ENCODE measurements at places on chromosomes 3 and 15.

GRCh38 chr3:190862209-190863118, at the start of gene GMNC:
TSS of gene GMNC (minus strand) at chr3:190862694. CDS start at chr3:190862615, 79 bp downstream.
- DNase-seq = peak; percentile 76

GRCh38 chr3:50239649-50240048, 3.6 kb downstream of the GNAI2 start:
- DNase-seq = no peak

DNA sequence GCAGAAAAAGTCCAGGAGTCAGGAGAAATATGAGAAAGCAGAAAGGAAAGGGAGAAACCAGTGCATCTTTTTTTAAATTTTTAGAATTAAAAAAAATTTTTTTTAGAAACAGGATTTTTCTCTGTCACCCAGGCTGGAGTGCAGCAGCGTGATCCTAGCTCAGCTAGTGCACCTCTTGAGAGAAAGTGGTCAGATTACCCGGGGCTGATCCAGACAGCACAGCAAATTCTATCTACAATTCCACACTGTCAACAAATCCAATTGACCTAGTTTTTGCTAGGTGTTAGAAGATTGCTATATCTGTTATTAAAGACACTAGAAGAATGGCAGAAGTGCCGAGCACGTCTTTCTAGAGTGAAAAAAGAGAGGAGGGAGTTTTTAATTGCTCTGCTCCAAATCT, 117.3 kb downstream of the RFTN1 start:
- DNase-seq = no peak

- DNase-seq = no peak
These were observed 29.8 kb upstream of the FAM98B start for GRCh38 chr15:38424101-38424552.

DNA sequence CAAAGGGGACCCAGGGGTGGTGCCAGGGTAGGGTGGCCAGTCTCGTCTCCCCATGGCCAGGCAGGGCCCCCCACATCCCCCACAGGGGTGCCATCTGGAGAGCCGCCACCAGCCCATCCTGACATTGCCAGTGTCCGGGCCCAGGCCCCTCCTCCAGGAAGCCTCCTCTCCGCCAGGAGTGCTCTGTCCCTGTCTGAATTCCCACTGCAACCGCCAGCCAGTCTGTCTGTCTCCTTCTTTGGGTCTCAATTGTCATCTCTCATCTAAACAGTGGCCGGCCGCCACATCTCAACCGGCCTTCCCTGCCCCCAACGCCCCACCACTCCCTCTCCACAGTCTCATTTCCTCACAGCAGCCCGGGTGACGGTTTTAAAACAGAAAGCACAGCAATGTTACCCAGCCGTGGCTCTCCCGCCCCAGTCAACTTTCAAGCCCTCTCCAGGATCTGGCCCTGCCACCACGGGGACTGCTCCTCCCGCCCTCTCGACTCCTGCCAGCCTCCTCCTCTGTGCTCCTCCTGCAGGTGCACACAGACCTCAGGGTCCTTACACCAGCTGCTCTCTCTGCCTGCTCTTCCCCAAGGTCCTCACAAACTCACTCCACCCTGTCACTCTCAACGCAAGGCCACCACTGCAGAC, 57.0 kb downstream of the IQSEC1 start:
- no peak for DNase-seq

DNA sequence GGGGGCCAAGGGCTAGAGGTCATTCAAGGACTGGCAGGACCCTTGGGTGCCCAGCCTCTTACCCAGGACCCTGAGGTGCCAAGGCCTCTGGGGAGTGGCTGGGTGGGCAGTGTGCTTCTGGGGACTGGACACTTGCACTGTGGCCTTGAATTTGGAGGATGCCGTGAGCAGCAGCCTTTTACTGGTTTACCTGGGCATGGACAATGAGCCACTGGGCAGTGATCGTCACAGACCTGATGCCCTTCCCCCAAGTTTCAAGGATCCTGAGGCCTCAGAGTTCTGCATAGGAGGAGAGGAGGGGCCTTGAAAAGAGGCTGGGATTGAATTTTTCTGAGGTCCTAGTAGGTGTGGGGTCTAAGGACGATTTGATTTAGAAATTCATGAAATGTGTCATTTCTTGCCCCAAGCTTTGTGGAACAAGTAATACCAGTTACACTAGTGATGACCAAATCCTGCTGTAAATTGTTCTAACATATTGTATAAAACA, 146.1 kb upstream of the TPM1 start:
- no peak for DNase-seq

GRCh38 chr15:39918688-39919385, 1.2 kb downstream of the GPR176 start:
- peak; percentile 53 for DNase-seq

- DNase-seq = no peak
These were observed 300.8 kb downstream of the ZBTB20 start for GRCh38 chr3:114846252-114846651.

- DNase-seq = peak; percentile 63
These were observed 198.1 kb downstream of the MBNL1 start for GRCh38 chr3:152466784-152467183.

- no peak for DNase-seq
These were observed 3.7 kb downstream of the DLL4 start for GRCh38 chr15:40932649-40933516.

GRCh38 chr3:188152660-188153436, 1.1 kb upstream of the LPP start:
- DNase-seq = peak; percentile 71

- no peak for DNase-seq
These were observed 132.7 kb upstream of the RAP2B start for GRCh38 chr3:153029350-153029749.

DNA sequence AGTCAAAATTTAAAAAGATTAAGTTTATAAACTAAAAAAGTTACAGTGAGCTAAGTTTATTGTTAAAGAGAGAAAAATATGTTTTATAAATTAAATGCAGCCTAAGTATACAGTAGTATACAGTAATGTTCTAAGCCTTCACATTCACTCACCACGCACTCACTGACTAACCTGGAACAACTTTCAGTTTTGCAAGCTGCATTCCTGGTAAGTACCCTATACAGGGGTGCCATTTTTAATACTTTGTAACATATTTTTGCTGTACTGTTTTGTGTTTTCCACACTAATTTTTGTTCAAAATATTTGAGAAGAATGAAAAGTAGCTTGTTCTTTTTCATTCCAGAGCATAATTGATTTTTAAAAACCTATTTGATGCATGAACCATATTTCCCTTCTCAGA, 524.9 kb downstream of the RBMS3 start:
- DNase-seq = no peak

DNA sequence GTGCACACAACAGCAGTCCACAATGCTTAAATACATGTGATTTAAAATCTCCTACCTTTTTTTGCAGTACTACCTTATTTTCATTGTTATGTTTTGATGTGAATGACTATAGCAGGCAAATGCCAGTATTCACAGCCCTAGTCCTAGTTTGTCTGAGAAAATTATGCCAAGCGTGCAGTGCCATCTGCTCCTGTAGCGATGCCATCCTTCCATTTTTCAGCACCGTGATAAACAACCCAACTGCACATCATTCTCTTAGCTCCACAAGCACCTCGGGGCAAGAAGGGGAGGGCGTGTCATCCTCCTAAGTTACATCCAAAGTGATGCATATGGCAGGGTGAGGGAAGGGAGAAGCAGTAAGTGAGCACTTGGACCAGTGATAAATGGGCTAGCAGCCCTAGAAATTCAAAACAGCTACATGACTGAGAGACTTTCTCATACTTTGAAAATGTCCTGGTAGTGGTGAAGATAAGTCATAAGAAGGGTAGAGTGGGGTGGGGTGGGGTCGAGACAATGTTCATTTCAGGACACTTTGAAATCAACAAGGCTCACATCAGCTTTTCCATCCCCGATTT, 198.8 kb downstream of the LSAMP start:
- no peak for DNase-seq

DNA sequence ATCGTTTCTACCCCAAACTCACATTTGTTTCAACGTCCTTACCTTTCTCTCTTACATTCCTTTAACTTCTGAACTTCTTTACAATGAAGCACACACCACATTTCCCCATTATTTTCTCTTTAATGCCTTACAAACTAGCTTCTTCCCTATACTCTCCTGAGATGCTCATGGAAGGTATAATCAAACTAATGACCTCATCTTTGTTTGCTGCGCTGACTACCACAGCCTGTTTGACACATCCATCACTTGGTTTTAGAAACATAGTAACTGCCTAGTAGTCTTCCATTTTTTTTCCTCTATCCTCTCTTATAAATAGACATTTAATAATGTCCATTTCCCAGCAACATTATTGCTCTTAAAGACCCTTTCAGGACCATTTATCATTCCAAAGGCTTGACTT, 230.5 kb upstream of the LRTM1 start:
- DNase-seq = no peak

Measured in RKO (cell line).